Stimulated activated CD8-positive, alpha-beta memory T cell treated with anti-CD3 and anti-CD28 coated beads, Interleukin-15, amount 100 ng/mL, for 48 hours (primary cell): ENCODE measurements at places on chromosomes 2 and 18.

DNA sequence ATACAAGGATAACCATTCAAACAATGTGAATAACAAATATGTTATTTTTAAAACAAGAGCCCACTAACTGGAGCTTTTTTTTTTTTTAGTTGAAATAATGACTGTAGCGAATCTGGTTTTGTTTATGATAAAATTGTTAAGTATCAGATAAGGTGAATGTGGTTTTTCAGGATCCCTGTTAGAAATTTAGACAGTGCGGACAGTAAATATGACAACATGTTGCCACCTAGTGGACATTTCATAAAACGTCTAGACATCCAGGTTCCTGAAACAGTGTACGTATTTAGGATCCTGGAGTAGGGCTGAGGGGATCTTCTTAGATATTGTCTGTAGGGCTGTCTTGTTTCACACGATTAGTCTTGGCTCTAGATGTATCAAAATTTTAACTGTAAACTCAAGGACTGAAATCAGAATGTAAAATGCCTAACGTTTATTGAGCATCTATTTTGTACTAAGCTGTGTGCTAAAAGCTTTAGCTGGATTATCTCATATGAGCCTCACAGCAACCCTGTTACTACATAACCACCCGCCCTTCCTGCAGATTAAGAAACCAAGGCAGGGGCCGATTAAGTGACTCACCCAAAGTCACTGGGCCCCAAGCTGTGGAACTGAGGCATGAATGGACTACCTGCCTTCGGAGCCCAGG lies 23.9 kb upstream of the CCDC68 start:
- no peak for DNase-seq

GRCh38 chr2:69811591-69811990 lies 17.9 kb upstream of the GMCL1 start:
- DNase-seq = no peak

DNA sequence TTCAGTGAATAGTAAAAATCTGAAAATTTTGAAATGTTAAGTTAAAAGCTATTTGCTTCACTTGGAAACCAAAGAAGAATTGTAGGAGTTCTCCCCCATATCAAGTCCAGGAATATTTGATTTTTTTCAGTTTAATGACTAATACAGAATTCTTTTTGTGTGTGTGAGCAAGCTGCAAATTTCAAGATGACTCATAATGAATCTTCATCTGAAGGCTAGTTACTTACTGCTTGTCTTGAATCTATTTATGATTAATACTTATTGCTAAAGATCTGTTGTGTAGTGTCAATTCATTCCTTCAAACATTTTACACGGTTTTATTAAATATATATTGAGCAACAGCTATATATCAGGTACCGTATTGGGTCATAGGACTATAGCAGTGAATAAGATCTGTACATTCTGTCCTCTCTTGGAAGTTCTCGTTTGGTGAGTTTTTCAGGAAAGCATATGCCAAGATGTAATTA lies 47.8 kb upstream of the CAVIN2 start:
- DNase-seq = no peak

DNA sequence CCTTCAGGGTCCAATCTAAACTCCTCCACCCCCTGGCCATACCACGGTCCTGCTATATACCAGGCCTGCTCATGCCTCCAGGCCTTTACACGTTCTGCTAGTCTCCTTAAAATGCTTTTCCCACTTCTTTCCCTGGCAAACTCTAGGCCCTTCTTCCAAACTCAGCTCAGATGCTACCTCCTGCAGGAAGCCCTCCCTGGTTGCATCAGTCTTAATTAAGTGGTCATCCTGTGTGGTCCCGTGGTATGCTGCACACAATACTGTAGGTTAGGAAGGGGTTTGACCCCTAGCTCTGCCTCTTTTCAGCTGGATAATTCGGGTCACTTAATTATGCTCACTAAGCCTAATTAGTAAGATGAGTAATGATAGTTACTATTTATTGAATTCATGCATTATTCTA lies 85.9 kb upstream of the SP3 start:
- no peak for DNase-seq

DNA sequence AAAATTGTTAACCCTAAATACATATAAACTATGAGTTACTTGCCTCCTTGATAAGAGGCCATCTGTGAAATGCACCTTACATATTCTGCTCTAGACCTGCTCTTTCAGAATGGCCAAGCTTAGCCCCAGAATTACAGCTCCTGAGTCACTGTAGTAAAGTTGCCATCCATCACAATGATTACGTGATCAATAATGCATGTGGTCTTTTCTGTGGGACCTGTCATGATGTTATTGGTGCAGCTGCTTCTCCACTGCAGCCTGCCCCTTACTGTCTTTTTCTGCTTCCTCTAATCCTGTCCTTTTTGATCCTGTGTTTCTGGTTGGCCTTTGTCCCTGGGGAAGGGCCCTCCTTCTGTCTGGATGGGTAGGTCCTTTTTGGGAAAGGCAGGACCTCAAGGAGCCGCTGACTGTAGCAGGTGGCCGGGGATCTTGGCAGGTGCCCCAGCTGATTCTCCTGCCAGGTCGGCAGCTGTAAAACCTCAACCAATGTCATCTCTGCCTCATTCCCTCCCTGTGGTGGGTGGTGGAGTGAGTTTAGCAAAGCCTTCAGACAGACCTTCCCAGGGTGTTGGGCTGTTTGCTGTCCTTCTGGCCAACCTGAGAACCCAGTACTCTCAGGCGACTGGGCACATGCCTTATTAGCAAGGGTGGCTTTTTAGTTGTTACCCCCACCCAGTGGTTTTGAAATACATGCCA lies 126.2 kb upstream of the EML6 start:
- no peak for DNase-seq

DNA sequence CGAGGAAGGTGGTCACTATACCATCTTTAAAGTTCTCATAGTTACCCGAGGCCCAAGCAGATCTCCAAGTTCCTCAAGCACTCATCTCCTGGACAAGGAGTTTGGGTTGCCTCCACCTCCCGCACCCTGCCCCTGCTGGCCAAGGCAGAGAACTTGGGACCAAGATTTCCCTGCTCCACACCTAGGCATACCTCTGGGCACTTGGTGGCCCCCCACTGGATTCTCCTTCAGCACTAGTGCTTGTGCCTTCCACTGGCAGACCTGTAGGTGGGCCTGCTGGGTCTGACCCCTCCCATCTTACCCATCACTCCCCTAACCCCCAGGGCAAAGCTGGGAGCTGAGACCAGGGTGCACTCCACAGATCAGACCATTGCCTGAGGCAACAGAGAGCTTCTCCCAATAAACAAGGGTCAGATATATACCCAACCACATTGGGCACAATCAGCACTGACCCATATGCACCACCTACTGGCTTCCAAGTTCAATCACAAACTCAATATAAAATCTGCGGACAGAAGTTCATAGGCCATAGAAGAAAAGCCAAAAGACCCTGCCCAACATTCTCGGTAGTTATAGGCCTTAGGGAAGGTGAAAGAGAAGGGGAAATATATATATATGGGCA lies 244.2 kb downstream of the EXOC6B start:
- DNase-seq = no peak

GRCh38 chr18:74282755-74283554 lies 8.8 kb downstream of the CYB5A start:
- no peak for DNase-seq
